ENCODE measurements at places on chromosomes 12 and 14.
A peak's percentile ranks its signal among the peaks of the same experiment; 100 is the strongest.

DNA sequence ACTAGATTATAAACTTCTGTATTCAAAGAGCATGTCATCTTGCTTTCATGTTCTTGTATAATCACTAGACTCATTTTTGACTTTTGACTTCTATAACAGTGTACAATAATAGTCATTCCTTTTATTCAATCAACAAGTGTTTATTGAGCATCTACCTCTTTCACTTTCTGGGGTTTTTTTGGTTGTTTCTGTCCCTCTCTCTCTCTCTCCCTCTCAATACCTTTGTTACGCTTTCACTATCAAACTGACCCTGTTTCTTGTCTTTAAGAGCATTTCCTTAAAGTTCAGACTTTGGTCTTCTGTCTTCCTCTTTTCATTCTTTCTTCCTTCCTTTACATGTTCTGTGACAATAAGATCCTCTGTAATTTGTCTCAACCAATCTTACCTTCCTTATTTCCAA, 49.5 kb downstream of the GPR137C start:
- no peak for DNase-seq

DNA sequence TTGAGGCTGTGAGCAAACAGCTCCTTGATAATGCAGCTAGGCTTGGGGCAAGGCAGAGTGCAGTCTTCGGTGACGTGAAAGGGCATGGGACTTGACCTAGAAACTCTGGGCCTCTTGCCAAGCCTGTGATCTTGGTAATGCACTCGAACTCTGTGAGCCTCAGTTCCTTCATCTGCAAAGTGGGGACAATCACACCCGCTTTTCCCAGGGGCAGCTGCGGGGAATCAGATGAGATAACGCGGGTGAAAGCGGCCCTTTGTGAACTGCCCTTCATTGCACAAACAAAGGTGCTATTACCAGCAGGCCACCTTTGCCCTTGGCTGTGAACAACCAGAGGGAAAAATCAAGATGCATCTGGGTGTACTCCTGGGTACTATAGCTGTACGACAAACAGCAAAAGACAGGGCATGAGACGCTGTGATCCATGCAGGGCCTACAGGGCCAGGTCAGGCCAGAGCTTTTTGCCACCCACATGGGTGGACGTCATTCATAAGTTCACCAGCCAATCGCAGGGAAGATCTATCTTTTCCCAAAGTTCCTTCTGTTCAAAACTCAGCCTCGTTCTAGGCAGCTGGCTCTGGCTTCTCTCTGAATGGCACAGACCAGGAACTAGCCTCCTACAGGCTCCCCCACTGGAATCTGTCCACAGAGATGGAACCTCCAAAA, 3.2 kb downstream of the MSI1 start:
- no peak for DNase-seq

- peak; percentile 48 for DNase-seq
Measured at GRCh38 chr14:38616959-38617358, 361.1 kb upstream of the CLEC14A start.

- DNase-seq: peak; percentile 75
Measured at GRCh38 chr12:57240066-57240921, 10.7 kb downstream of the STAC3 start.

DNA sequence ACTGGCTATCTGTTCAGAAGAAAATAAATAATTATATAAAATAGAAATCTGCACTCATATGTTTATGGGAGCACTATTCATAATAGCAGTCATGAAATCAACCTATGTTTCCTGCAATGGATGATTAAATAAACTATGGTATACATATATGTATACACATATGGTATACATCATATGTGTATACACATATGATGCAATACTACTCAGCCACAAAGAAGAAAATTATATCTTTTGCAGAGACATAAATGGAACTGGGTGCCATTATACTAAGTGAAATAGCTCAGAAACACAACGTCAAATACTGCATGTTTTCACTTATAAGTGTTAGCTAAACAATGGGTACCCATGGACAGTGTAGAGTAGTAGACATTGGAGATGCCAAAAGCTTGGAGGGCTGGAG, 381.2 kb upstream of the LRFN5 start:
- no peak for DNase-seq

GRCh38 chr14:37124614-37125013, 47.8 kb downstream of the SLC25A21 start:
- DNase-seq: no peak

- no peak for DNase-seq
Measured at GRCh38 chr14:95817271-95817670, 59.4 kb upstream of the TUNAR start.

- DNase-seq: no peak
Measured at GRCh38 chr12:126389961-126390360, 1324.7 kb downstream of the AACS start.

- peak; percentile 38 for DNase-seq
Measured at GRCh38 chr12:131137009-131137835, 183.5 kb downstream of the ADGRD1 start.

GRCh38 chr14:99316281-99317163, 44.5 kb upstream of the BCL11B start:
- DNase-seq: no peak

DNA sequence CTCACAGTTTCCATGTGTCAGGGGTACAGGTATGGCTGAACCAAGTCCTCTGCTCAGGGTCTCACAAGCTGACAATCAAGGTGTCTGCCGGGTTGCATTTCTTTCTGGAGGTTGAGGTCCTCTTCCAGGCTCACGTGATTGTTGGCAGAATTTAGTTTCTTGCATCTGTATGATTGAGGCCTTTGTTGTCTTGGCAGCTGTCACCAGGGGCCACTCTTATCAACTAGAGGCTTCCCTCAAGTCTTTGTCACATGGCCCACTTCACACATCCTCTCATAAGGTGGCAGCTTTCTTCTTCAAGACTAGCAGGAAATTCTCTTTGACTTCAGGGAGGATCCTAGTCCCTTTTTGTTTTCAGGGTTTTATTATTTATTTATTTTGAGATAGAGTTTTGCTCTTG, 46.0 kb upstream of the FOS start:
- no peak for DNase-seq

GRCh38 chr12:53975064-53975471, 314 bp upstream of the HOTAIR start:
- no peak for DNase-seq

DNA sequence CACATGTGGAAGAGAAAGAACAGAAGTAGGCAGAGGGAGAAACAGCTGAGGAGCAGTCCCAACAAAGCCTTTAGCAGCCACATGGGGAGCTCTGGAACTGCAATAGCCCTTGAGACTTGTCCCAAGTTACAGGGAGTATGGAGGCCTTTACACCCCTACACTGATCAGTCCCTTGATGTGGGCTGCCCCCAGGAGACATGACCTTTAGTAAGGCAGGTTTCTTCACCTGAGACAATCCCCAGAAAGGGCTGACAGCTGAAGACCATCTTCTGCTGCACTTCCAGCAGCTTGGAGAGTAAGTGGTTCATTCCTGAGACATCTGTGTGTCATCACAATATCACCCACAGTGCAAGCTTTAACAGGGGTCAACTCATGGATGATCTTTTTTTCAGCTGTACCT, 8.6 kb upstream of the SNAPC1 start:
- no peak for DNase-seq

DNA sequence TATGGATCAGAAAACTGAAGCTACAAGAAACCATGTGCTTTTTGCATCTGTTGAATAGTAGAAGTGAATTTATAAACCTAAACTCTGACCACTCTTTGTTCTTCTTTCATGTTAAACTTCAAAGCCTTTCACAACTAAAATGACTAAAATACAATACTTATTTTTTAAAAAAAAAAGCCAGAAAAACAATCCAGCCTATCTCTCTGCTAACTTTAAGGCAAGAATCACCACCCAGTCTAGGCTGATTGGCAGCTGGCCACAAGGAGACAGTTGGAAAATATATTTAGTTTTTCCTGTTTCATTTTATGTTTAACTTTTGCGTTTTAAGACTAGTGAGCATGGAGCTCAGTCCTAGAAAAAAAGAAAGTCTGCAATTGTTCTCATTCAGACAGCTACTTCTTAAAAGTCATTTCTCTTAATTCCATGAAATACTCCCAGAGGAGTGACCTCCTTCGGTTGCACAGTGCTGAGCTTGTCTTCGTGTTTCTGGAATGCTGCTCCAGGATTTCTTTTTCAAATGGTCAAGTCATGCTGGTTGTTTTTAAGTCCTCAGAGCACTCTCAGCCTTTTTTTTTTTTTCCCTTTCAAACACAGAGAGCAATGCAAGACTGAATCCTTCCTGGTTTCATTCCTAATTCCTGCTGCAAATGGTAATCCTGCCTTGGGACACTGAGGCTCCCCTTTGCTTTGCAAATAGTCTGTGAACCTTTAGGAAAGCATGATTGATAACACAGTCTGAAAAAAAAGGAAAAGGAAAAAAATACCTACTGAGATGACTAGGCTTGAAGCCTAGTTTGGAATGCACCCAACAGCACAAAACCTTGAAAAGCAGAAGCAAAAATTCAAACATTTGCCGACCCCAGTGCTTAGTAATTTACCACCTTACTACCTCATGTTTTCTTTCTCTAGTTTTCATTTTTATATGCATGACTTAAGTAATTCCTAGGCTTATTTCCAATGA, 233.3 kb upstream of the DAAM1 start:
- no peak for DNase-seq

DNA sequence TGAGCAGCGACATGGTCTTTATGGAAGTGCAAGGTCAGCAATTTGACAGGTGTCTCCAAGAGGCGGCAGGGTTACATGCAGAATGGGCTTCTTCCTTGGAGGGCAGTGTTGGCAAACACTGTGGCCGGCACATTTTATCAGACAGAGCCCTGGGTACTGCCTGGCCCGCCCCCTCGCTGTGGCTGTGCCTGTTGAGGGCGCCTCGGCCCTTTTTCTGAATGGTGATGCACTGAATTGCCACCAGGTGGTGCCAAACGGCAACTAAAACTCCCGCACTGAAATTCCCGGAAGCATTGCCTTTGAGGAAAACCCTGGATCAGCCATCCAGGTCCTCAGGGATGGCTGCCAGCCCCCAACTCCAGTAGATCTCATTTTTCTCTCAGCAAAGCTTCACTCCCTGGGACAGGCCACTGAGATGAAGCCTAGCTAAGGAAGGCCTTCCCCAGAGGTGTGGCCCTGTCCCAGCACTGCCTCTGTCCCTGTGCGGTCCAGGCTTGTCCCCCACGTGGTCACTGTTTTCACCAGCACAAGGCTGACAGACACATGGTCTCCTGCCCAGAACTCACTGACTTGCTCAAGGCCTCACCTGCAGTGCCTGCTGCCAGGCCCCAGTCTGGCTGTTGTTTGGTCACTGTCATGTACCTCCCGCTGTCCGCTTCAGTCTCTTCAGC, 73.6 kb downstream of the TESC start:
- DNase-seq: peak; percentile 84

DNA sequence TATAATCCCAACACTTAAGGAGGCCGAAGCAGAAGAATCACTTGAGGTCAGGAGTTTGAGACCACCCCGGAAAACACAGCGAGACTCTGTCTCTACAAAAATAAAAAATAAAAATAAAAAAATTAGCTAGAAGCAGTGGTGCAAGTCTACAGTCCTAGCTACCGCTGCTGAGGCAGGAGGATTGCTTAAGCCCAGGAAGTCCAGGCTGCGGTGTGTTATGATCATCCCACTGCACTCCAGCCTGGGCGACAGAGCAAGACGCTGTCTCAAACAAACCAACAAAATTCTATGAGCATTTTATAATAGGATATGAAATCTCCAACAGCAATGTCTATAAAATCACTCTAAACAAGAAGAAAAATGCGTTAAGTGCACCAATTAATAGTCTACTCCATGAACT, 75.3 kb downstream of the PPP1R12A start:
- DNase-seq: no peak

DNA sequence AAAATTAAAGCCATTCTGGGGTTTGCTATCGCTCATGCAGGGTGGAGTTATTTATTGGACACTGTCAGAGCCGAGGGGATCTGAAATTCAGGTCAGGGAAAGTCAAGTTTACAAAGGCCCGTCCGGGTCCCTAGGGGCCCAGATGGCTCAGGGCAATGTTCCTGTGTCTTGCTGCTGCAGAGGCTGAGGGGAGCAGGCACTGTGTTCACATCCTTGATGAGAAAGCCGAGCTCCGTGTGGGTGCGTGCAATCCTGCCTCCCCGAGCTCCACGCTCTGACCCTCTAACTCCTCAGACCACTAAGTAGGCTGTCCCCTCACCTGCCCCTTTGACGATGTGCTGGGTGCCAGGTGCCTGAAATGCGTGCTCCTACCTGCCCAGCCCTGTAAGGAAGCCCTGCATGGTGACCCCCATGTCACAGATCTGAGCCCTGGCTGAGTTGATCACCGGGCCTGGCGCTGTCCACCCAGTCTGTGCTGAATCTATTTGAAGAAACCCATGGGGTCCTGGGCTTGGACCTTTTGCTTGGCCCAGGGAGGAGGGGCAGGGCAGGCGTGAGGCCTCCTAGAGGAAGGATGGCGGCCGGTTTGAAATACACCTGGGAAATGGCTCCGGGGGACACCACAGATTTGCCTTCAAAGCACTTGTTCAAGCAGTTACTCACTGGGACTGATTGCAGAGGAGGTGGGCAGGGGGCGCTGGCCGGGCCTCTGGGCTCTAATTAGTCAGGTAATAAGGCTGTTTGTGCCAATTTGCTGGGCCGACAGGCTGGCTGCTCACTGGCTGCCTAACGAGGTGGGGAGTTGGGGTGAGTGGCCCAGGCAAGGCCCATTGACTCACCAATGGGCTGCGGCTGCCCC, 204.3 kb downstream of the KIF26A start:
- no peak for DNase-seq

GRCh38 chr12:68303850-68304249, 28.3 kb downstream of the MDM1 start:
- no peak for DNase-seq

- peak; percentile 65 for DNase-seq
Measured at GRCh38 chr12:128994856-128995255, 141.6 kb downstream of the GLT1D1 start.

DNA sequence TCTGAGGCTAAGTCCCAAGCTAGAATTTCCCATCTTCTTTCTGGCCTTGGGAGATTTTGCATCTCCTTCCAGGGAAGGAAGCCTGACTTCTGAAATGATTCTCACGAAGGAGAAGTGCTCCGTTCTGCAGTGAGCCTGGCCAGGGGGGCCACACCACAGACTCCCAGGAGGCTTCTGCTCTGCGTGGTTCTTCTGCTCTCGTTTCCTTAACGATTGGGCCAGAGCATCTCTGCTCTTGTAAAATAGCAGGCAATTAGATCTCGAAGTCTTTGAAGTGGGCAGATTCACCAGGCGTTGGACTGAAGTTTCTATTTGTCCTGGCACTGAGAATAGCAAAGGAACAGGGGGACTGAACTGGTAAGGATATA, 6.7 kb upstream of the BATF start:
- DNase-seq: no peak

- peak; percentile 50 for DNase-seq
Measured at GRCh38 chr12:110224379-110225304, 56.4 kb upstream of the ATP2A2 start.

- no peak for DNase-seq
Measured at GRCh38 chr12:27467641-27468040, 21.1 kb downstream of the SMCO2 start.

DNA sequence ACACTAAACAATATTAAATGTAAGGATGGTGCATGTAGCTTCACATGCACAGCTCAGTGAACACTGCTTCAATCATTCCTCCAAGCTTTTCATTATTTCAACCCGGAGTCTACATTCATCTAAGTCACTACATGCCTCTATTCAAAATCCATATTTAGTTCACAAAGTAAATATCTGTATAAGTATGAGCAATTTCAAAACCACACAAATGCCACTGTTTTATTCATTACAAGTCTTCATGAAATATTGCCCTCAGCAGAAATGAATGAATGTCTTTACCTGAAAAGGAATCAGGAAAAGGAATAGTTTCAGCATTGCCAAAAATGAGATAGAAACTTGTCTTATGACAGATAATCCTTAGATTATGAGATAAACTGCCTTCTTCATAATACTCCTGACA, 149.4 kb downstream of the SLC38A4 start:
- DNase-seq: no peak

GRCh38 chr14:51978681-51979085, 10.7 kb upstream of the RTRAF start:
- DNase-seq: no peak
